NB4 (cell line): ENCODE measurements at places on chromosomes 7 and 10.

GRCh38 chr10:398954-399353, 263.7 kb downstream of the ZMYND11 start:
- no peak for DNase-seq

DNA sequence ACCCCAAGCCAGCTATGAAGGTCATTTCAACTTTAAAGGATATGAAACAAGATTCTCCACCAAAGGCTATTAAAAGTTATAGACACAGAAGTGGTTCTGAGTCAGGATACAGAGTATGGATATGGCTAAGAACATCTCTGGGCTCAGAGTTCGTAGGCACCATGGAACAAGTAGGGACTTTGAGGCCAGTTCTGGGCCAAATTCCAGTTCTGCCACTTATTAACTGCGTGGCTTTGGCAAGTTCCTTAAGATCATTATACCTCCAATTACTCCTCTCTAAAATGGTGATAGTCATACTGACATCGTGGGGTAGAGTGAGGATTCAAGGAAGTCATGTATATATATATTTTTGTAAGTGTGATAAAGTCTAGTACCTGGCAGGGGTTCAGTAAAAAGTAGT, 105.8 kb upstream of the NFE2L3 start:
- no peak for DNase-seq

- DNase-seq: peak; percentile 76
Measured at GRCh38 chr10:99431190-99431760, 851 bp upstream of the GOT1 start.

GRCh38 chr7:106393564-106394251, 108.9 kb upstream of the NAMPT start:
- DNase-seq: no peak

GRCh38 chr7:15836041-15836440, 149.6 kb upstream of the MEOX2 start:
- DNase-seq: no peak

DNA sequence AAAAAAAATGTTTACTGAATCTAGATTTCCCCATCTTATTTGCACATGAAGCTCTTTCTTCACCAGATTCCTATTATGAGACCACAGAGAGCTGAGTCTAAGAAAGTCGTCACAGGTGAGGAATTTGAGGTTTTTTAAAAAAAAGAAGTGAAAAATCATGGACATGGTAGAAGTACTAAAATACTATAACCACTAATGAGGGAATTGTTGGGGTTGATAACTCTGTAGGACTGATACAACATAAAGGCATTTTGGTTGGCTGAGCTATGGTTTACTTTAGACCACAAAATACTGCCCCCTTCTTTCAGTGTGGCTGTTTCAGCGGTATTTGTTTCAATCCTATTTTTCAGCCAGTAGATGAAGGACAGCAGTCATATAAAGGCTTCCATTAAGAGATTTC, 1111.3 kb downstream of the TYW1 start:
- no peak for DNase-seq

DNA sequence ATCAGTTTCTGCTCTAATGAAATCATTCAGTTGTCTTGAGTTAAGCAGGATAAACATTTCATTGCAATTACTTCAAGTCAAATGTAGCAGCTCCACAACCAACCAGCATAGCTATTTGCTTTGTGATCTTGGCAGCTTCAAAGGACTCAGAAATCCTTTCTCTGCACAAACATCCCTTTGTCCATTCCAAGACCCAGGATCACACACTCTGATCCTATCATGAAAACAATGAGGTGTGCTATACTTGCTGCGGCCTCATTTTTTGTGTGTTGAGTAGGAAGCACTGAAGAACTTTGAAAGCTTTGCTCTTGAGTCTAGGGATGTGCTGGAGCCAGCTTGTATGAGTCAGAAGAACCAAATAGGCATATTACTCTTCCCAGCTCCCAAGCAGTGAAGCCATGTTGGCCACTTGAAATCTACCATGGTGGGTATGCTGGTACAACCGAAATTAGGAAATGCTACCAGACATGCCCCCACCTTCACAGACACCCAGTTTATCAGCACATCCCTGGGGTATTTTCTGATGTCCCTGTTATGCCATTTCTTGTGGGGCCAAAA, 199.4 kb upstream of the PRSS58 start:
- no peak for DNase-seq

DNA sequence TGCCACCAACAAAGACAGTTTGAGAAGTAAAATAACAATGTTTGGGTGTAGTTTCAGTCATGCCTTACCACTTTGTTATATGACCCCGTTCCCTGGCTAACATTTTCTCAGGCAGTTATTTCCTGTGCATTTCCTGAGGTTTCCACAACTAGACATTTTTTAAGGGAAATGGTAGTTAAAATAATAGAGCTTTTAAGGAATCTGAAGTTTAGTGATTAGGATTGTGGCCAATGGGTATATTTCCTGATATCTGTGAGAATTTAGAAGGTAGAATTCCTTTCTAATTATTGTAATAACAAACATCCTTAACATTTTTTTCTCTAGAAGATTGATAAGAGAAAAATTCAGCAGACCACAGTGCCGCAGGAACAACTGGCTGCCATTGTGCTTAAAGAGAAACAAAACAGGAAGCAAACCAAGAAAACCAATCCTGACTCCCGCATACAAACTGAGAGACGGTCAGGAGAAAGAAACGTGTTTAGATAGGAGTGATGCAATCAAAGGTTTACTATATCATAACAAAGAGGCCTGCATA, 193.6 kb downstream of the MBL2 start:
- no peak for DNase-seq
